ENCODE measurements at places on chromosomes 2 and 18. TPM values are rescaled to one million over a fixed set of nuclear protein-coding genes. Genes with fewer than 3 reads are reported as not detected.
A peak's percentile ranks its signal among the peaks of the same experiment; 100 is the strongest.

The MOB1A gene
- 118 TPM for total RNA-seq

GRCh38 chr2:232667989-232668583 is 29.0 kb upstream of the GIGYF2 start:
- DNase-seq: no peak

DNA sequence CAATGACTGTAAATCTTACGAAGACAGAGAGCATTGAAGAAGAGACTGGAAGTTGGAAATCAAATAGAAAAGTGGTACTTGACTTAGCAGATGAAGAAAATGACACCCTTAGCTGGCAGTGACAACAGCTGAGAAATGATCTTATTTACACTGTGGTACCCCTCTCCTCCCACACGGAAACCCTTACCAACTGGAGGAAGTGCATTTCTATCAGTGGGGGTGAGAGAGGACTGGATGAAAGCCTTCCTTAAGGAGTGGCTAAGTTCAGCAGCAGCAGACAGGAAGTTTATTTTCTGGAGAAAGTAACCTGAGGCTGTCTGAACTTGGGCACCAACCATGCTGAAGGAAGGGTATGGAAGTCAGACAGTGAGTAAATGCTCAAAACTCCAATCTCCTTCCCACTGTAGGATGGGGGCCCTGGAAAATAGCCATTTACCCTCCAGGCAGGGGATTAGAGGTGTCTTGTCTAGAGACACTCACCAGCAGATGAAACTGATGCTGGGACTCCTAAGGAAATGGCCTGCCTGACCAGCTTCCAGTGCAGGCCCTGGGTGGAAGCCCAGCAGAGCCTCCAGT is 160.2 kb upstream of the NCK2 start:
- no peak for DNase-seq

- DNase-seq: no peak
These were observed 487.6 kb downstream of the PIK3C3 start for GRCh38 chr18:42442656-42443055.

DNA sequence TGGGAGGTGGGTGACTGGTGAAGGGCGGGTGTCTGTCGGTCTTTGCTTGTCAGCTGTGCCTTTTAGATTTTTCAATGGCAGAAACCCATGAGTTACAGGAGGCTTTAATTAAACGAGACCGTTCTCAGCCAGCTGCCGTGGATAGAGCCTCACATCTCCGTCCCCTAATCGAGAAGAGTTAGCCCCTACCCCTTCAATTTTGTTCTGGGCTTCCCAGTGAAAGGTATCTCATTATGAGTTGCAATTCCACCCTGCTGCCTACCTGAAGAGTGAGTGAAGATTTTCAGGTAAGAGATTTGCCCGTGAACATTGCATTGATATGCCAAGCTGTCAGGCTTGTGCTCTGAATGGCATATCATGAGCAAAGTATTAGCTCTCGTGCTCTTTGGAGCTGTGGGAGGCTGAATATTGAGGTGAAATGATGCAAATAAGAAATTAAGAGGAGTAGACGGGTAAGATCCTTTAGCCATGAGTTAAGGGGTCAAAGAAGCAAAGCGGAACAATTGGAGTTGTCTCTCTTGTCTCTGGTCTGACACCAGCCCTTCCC is 118.7 kb upstream of the MSTN start:
- DNase-seq: no peak

GRCh38 chr18:35000457-35000856 is 40.8 kb upstream of the MAPRE2 start:
- no peak for DNase-seq

DNA sequence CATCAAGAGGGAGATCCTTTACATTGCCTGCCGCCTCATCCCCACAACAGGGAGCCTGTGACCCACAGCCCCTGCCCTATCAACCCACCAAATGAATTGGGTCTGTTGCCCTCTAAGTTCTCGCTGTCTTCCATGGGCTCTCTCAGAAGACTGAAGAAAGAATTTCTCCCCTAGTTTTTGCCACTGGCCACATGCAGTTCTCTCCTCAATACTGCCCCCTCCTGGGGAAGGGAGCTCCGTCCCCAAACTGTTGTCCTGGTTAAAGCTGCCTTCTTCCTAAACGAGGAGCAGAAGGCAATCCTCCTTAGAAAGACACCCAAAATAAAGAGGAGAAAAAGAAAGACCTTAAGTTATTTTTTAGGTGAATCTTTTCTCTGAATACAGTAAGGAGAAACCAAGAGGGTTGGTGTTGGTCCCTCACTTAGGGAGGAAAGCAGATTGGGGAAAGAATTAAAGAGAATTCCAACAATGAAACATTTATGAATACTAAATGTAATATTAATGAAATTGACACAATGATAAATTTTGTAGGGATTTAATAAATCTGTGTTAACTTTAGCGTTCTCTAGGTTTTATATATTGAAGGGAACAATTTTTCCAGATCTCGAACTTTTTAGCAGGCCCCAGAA is 31.1 kb upstream of the SATB2 start:
- peak; percentile 73 for DNase-seq

DNA sequence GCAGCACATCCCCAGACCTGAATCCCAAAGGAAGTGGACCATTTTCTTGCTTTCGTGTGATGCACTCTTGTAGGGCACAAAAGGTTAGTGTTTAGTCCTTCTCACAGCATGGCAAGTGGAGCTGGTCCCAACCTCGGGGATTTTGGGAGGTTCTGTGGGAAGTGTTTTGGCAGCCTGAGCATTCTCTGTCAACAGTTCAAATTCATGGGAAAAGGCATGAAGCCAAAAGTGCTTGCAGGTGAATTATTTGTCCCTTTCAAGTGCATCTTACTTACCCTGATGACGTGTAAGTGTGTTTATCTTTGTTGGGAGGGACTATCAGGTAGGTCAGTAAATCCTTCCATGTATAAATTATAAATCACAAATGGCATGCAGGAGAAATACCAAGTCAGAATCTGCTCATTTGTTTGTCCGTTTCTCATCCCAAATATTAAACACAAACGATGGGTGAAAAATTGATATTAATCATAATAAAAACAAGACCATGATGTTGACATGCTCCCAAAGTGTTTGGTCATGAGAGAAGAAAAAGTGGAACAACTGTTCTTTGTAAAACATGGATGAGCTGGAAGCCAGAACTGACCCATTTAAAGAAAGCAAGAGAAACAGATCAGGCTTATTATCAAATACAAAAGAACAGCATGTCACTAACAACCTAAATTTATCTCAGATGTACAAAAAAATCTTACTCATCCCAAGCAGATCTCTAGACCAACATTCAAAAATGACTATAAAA is 57.6 kb downstream of the EPHA4 start:
- no peak for DNase-seq

GRCh38 chr2:199756211-199756610 is 94.8 kb downstream of the FTCDNL1 start:
- DNase-seq: no peak

DNA sequence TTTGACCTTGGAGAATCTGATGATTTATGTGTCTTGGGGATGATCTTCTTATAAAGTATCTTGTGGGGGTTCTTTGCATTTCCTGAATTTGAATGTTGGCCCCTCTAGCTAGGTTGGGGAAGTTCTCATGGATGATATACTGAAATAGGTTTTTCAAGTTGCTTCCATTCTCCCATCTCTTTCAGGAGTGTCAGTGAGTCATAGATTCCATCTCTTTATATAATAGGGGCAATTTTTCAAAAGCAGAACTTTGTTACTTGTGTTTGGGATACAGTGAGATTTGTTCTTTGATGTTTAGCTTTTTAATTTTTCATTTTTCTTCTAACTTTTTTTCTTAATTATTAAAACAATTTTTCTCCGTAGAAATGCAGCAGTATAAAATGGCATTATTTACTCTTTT is 19.4 kb downstream of the TMEM87B start:
- no peak for DNase-seq

- DNase-seq: no peak
These were observed 11.1 kb downstream of the AQP4 start for GRCh38 chr18:26854292-26854881.

All from hepatocyte (in vitro differentiated cells).